Stimulated activated CD4-positive, alpha-beta T cell treated with anti-CD3 and anti-CD28 coated beads, Interleukin-12 subunit alpha, Interleukin-12 subunit beta, amount 100 ng/mL, for 4 hours (primary cell): ENCODE measurements at places on chromosomes 16 and 17.

- DNase-seq = no peak
These were observed 41.5 kb upstream of the CDH5 start for GRCh38 chr16:66324815-66325515.

GRCh38 chr16:75288596-75289120 lies 37.2 kb upstream of the BCAR1 start:
- DNase-seq = peak; percentile 21

DNA sequence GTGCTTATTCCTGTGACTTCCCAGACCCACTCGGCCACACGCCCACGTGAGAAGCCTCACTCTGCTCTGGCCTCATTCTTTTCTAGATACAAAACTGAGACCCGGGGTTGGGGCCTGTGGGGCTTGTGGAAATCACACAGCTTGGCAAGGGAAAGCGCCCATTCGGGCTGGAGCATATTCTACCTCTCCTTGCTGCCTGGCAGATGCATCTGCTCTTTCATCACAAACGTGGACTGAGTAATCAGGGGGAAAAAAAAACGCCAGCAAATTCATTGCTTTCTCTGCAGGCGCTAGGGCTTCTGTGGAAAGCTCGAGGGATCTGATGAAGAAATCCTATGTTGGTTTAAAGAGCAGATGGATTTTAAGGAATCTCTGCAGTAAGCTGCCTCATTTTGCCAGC lies 44.4 kb downstream of the DNAH9 start:
- DNase-seq = no peak

DNA sequence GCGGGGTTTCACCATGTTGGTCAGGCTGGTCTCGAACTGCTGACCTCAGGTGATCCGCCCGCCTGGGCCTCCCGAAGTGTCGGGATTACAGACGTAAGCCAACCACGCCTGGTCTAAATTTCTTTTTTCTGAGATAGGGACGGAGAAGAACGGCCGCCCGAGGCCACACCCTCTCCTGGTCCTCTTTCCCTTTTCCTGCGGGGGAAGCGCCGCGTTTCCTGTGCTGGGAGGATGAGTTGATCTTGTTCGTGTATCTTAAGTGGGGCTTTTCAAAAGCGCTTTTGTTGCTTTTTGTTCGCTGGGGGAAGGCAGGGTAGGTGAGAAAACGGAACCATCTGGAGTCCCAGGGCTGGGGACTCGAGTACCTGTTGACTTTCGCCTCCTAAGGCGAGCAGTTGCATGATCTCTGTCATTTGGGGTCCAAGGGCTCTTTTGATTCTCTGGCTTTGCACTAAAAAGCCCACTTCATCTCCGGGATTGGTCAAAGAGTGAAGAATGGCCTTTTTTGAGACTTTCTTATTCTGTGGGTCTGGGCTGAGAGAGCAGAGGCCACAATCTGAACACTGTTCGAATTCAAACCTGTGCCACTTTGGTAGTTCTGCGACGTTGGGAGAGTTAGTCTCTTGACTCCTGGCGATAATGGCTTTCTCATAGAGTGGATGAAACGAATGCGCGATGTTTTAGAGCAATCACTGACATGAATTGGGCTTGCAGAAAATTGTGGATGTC lies 1.3 kb downstream of the FUS start:
- no peak for DNase-seq

DNA sequence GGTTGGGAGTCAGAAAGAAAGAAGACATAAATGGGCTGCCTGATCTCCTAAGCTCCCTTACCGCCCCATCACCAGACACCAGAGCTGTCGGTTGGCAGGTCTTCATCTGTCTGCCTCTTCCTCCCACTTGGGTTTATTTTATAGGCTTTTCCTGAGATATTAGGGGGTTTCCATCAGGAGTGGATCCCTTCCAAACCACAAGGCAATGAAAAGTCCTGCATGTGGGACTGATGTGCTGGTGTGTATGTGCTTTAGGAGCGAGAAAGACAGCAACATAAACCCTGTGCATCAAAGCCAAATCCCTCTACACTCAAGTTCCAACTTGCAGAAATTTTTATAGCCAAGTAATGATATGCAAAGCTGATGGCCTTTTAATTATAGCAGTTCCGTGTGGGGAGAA lies 389.5 kb downstream of the SLC39A11 start:
- no peak for DNase-seq

DNA sequence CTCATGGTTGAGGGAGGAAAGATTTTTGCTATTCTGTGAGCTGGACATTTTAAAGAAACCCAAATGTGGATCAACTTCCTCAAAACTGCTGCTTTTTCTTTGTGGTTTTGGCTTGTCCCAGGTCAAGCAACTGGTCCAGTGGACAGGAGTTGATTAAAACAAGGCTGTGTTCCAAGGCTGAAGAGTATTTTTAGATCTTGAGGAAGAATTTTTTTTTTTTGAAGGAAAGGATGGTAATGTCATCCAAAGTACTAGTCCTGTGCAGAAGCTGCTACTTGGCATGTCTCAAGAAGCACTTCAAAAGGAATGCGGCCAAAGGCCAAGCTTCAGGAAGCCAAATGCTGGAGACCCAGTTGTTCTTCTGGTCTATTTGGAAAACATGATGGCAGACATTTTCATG lies 8.0 kb upstream of the MYH2 start:
- no peak for DNase-seq

DNA sequence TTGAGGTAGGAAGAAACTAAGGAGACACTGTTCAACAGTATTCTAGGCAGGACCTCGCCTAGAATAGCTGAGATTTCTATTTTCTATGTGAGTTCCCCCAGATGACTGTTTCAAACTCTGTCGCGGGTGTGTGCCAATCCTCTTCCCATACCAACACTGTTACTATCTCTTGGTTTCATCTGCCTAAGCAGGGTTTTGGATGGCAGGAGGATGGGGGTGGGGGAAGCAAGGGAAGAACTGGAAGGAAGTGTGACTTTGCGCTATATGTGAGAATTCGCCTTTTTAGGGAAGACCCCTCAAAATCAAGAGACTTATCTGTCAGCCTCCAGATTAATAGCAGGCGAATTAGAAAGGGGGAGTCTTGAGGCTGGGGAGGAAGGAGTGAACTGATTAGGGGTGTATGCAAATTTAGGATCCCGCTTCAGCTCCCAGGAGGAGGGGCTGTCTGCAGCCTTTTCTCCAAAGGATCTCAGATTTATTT lies 521 bp upstream of the G6PC3 start:
- no peak for DNase-seq
